ENCODE measurements at places on chromosomes 11 and 22.
A peak's percentile ranks its signal among the peaks of the same experiment; 100 is the strongest.

DNA sequence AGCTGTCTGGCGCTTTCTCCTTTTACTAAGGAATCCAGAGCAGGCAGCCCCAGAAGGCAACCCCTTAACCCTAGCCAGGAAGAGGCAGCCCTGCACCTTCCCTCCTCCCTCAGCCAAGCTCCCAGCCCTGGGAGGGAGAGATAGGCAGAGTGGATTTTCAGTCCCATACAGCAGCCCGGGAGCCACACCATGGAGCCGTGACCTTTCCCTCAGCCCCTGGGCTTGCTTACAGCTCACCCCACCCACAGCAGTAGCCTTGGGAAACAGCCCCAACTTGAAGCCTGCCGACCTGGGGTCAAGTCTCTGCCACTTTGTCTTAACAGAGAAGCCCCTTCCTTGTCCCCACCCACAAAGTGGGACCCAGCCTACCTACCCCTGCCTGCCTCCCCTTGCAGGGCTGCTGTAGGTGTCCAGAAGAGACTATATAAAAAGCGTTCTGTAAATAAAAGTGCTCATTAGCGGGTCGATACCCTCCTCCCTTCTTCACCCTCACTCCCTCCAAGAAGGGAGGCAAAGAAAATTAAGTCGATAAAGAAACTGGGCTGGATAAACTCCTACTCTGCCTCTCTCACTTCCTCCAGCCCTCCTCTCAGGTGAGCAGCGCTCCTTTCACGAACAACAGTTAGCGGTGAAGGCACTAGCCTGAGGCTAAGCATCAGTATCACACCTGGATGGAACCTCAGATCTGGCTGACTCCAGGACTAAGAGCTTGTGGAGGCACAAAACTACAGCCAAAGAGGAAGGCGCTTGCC lies 4.2 kb downstream of the TST start:
- no peak for DNase-seq

GRCh38 chr11:116990061-116990473 lies 108.2 kb downstream of the SIK3 start:
- DNase-seq: peak; percentile 72

DNA sequence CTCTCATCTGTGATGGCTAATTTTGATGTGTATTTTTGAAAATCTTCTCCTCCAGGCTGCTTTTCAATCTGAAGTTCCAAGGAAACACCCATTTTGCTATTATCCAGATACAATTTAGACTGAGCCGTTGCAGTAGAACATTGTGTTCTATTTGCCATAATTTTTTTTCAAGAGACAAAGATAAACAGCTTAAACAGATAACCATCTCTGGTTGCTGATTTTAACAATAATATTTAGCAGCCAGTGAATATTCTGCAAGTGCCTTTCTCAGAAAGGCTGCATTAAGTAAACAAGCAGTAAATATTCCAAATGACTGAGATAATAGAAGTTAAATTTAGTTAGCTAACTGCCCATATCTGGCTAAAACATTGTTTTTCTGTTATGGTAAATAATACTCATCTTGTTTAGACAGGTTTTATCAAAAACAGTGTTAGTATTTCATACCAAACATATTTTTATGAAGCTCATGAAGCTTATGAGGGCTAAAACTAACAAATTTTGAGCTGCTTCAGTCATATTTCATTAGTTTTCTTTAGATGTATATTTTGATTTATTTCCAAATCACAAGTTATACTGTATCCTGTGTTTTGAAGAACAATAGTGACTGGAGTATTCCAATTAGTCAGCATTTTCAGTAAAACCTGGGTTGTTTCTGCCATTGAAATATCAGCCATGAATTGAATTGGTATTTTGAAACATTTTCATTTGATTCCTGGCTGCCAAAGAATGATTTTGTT lies 206.7 kb downstream of the SBF2 start:
- DNase-seq: peak; percentile 76

- no peak for DNase-seq
These were observed 505.2 kb downstream of the NTM start for GRCh38 chr11:131875611-131876010.

DNA sequence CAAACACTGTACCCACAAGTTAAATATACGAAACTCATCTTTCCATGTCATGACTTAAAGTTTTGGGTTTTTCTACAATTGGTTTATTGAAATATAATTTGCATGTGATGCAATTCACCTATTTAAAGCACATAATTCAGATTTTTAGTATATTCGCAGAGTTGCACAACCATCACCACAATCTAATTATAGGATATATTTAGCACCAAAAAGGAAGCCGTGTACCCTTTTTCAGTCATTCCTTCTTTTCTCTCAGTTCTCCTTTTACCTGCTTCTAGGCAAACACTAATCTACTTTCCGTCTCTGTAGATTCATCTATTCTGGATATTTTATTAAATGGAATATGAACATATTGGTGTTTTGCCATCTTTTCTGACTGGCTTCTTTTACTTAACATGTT lies 1458.1 kb upstream of the TENM4 start:
- no peak for DNase-seq

GRCh38 chr11:113269096-113269495 lies 45.3 kb upstream of the TTC12 start:
- no peak for DNase-seq

DNA sequence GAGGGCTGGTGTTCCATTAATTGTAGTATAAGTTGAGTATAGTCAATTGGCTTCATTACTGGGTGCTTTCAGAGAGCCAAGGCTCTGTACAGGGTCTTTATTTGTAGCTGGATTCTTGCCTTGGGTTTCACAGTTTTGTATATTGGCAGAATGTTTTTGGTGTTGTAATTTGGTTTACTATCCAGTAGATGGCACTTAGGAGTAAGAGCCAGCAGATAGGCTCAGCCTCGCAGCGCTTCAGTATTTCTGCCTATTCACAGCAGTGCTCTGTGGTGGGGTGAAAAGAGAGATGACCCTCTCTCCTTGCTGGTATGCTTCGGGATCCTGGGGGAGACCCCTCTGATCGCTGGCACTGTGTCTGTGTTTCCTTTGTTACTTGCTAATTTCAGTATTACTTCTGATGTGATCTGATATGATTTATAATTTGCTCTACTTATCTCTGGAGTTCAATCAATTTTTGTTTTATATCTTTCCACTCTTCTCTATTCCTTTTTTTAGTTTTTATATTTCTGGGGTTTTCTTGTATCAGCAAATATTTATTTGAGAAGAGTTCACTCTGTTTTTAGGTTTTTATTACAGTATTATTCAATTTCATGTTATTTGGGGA lies 52.2 kb downstream of the ANO5 start:
- peak; percentile 22 for DNase-seq

DNA sequence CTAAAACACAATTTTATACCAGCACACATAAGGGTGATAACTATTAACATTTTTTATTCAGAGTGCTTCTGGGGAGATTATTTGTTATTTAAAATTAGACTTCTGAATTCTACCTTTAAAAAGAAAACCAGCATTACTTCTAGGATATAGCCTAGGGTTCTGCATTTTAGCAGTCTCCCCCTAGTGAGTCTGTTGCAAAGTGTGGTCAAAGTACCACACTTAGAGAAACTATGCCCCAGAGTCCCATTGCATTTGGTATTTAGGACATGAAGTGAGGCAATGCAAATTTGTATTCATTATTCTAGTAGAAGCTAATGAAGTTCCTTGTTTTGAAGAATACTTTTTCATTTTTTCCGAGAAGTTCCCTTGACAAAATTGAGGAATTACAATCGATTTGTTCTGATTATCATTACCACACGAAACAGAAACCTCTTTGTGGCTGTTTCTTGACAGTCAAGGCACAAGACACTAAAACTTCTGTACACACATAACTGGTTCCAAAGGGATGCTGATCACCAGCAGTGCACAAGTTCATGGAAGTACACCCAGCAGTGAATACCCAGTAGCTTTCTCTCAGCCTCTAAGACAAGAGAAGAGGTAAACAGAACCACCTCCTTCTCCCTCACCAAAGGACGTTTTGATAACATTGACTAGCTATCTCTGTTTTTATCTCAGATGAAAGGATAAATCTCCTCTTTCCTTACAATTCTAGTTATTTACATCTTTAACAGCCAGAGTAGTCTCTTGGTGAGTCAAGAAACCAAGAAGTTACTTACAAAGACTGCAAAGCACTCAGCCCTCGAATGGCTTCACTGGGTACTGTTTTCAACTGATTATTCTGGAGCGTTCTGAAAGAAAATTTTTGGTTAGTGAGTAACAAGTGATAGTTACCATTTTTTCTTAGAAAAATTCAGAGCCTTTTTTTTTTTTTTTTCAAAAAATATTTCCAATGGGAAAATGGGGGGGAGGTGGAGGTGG lies 27.6 kb upstream of the CCDC34 start:
- peak; percentile 80 for DNase-seq

- DNase-seq: peak; percentile 48
These were observed 1.5 kb upstream of the TRABD start for GRCh38 chr22:50184004-50184901.

GRCh38 chr11:43931717-43932039 lies 10.8 kb upstream of the C11orf96 start:
- no peak for DNase-seq

GRCh38 chr11:2463766-2464277 lies 19.0 kb downstream of the KCNQ1 start:
- no peak for DNase-seq

GRCh38 chr22:37981282-37982011 lies 2.9 kb downstream of the SOX10 start:
- DNase-seq: no peak

- peak; percentile 86 for DNase-seq
These were observed 31.3 kb downstream of the MTNR1B start for GRCh38 chr11:93000511-93001476.
